ENCODE measurements at places on chromosomes 3 and 15.

DNA sequence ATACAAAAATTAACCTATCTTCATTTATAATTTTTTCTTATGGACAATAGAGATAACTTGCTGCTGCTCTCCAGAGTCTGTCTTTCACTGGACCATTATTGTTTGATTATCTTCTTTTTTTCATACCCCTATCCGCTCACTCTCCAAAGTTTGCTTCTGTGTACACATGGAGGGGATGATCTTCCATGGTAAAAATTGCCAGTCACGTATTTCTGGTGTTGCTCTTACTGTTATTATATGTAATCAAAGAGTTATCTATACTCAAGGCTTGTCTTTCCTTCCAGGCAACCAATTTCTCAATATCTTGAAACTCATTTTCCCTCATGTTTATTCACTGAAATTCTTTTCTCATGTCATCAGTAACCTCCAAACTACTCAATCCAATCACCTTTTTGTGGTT, 817.8 kb upstream of the NECTIN3 start:
- no peak for DNase-seq

- no peak for DNase-seq
Measured at GRCh38 chr3:43791246-43791645, 100.5 kb downstream of the ABHD5 start.

- no peak for DNase-seq
Measured at GRCh38 chr3:101185341-101185740, 135.0 kb downstream of the IMPG2 start.

GRCh38 chr15:82045179-82045891, 483 bp downstream of the MEX3B start:
- DNase-seq = peak; percentile 22

DNA sequence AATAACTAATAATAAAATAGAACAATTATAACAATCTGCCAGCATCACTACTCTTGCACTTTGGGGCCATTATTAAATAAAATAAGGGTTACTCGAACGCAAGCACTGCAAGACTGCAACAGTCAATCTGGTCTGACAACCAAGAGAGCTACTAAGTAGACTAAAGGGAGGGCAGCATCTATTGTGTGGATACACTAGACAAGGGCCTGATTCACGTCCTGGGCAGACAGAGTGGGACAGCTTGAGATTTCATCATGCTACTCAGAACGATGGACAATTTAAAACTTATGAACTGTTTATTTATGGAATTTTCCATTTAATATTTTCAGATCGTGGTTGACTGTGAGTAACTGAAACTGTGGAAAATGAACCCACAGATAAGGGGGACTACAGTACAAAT, 39.5 kb downstream of the TNIK start:
- no peak for DNase-seq

GRCh38 chr3:72912532-72912931, 24.7 kb downstream of the GXYLT2 start:
- no peak for DNase-seq

Measured in GM19239 (cell line).